Activated naive CD8-positive, alpha-beta T cell treated with anti-CD3 and anti-CD28 coated beads for 36 hours (primary cell): ENCODE measurements at places on chromosomes 1 and 21. TPM values are rescaled to one million over a fixed set of nuclear protein-coding genes. Genes with fewer than 3 reads are reported as not detected.
A peak's percentile ranks its signal among the peaks of the same experiment; 100 is the strongest.

The ETV3L gene
- total RNA-seq = not detected

The EVA1B gene
- 5.3 TPM for total RNA-seq

The GBP1 gene
- total RNA-seq = 141 TPM

The C1QC gene
- total RNA-seq = not detected

The CYP4A11 gene
- not detected for total RNA-seq

The DIO1 gene
- total RNA-seq = not detected

The F13B gene
- total RNA-seq = not detected

The SMCP gene
- total RNA-seq = not detected

- no peak for DNase-seq
- H3K27me3 ChIP-seq = no peaks in the 10 kb centered on the region
- peaks cover 35% of the 10 kb centered on the region for H3K36me3 ChIP-seq
- H3K4me1 ChIP-seq = peaks cover 52% of the 10 kb centered on the region
These were observed 54.0 kb upstream of the BOLA1 start for GRCh38 chr1:149845416-149845815.

DNA sequence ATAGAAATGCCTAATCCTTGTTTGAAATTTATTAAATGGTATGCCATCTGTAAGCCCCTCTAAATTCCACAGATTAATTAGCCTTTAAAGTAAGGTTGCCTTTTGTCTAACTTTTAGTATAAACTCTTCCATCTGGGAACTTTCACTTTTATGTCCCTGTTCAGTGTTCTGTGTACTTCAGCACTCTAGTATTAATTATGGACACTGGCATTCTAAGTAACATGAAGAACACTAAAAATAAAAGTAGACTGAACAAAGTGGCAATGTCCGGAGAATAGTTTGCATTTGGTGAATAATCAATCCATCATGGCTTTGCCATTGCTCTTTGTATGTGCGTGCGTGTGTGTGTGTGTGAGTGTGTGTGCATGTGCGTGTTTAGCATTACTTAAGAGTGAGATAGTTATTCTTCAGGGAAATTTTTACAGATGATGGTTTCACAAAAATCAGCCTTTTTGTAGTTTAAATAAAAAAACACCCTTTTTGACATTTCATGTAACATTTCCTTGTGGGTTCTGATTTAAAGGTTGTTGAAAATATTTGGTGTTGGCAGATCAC is 51.1 kb downstream of the ATF6 start:
- no peak for DNase-seq
- H3K4me1 ChIP-seq = peaks cover 4% of the 10 kb centered on the region
- H3K27ac ChIP-seq = no peak overlapping the region
- H3K36me3 ChIP-seq = peaks cover 30% of the 10 kb centered on the region
- no peaks in the 10 kb centered on the region for H3K27me3 ChIP-seq
- H3K4me3 ChIP-seq = no peak overlapping the region

DNA sequence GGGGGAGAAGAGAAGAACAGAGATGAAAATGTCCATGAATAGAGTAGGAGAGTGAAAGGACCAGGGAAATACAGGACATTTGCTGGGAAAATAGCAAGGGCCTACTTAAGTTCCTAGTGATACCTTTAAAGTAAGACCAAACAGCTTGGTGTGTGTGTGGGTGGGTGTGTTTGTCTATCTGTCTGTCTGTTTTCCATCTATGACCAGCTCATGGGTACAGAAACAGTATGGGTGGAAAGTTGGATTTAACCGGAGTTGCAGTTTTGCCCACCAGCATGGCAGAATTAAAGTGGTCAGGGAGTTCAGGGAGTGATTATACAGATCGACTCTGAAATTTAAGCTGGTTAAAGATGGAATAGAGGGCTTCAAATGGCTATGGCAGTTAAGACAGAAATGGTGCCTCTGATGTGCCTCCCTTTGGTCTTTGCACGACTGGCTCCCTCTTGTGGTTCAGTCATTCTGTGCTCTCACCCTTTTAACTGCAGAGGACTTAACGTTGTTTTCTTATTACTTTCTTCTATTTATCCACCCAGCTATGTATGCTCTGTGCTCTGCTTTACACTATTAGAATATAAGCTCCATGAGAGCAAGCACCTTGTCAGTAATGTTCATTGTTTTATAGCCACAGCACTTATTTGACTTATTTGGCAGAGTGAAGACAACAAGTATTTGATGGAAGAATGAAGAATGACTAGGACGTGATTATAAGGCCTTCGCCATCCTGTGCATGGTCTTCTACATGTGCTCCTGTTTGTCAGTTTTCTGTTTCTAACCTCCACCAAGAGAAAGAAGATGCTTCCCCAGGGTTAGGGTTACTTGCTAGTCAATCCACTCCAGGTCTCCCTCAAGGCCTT is 72.7 kb upstream of the AK4 start:
- no peak overlapping the region for H3K27ac ChIP-seq
- H3K36me3 ChIP-seq = no peaks in the 10 kb centered on the region
- DNase-seq = peak; percentile 55

DNA sequence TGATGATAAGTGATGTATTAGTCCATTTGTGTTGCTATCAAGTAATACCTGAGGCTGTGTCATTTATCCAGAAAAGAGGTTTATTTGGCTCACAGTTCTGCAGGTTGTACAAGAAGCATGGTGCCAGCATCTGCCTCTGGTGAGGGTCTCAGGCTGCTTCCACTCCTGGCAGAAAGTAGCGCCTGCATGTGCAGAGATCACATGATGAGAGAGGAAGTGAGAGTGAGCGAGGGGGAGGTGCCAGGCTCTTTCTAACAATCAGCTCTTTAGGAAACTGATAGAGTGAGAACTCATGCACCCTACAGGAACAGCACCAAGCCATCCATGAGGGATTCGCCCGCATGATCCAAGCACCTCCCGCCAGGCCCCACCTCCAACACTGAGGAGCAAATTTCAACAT is 2.2 kb upstream of the FHAD1 start:
- H3K4me3 ChIP-seq = no peak overlapping the region
- peaks cover 42% of the 10 kb centered on the region for H3K4me1 ChIP-seq
- H3K27me3 ChIP-seq = peaks cover 75% of the 10 kb centered on the region
- no peak for DNase-seq
- peaks cover 27% of the 10 kb centered on the region for H3K36me3 ChIP-seq

GRCh38 chr1:26066857-26067256 is 573 bp downstream of the TRIM63 start:
- H3K4me1 ChIP-seq = no peaks in the 10 kb centered on the region
- H3K27ac ChIP-seq = no peak overlapping the region
- H3K27me3 ChIP-seq = peaks cover 13% of the 10 kb centered on the region
- H3K4me3 ChIP-seq = no peak overlapping the region
- no peak for DNase-seq

GRCh38 chr1:64683419-64683818 is 61.5 kb upstream of the RAVER2 start:
- no peaks in the 10 kb centered on the region for H3K27me3 ChIP-seq
- DNase-seq = no peak
- H3K4me1 ChIP-seq = no peaks in the 10 kb centered on the region
- no peaks in the 10 kb centered on the region for H3K36me3 ChIP-seq

- H3K27me3 ChIP-seq = no peaks in the 10 kb centered on the region
- H3K4me1 ChIP-seq = peaks cover 23% of the 10 kb centered on the region
- DNase-seq = no peak
These were observed 36.8 kb downstream of the AHDC1 start for GRCh38 chr1:27567146-27567526.

- no peaks in the 10 kb centered on the region for H3K36me3 ChIP-seq
- H3K4me3 ChIP-seq = no peak overlapping the region
- no peak for DNase-seq
- H3K27ac ChIP-seq = no peak overlapping the region
These were observed 47.6 kb downstream of the SPSB1 start for GRCh38 chr1:9340172-9340854.

DNA sequence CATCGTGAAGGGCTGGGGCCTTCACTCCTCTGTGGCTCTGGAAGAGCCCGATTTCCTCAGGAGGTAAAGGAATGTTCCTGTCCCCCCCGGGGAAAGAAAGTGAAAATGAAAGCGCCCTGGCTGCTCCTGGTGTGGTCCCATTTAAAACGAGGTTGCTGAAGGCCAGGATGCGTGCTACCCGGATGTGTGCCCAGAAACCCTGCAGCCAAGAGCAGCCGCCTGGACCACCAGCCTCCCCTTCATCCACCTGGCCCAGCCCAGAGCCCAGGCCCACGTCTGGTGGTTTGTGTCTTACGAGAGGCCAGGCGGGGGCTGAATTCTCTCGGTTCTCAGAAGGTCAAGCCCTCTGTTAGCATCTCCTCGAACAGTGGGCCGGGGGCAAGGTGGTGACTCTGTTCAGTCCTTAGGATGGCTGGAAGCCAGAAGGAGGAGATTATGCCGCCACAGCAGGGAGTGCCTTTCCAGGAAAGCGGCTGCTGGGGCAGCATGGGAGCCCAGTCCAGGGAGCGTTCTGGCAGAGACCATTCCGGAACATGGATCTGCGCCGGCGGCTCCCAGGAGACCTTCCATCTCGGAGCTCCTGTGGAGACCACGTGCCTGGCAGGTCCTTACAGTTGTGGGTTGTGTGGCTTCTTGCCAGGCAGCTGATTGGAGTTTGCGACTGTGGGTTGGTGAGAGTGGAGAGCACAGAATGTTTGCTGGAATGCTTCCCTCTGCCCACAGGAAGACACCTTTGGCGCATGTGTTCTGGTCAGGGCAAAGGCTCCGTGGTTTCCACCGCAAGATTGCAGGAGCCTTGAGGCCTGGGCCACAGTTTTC is 1.4 kb downstream of the GUK1 start:
- peaks cover 30% of the 10 kb centered on the region for H3K36me3 ChIP-seq
- peak overlapping the region; percentile 99 for H3K27ac ChIP-seq
- peaks cover 30% of the 10 kb centered on the region for H3K4me1 ChIP-seq

- no peaks in the 10 kb centered on the region for H3K36me3 ChIP-seq
- no peak for DNase-seq
- no peaks in the 10 kb centered on the region for H3K4me1 ChIP-seq
- no peak overlapping the region for H3K4me3 ChIP-seq
- no peaks in the 10 kb centered on the region for H3K27me3 ChIP-seq
These were observed 119.7 kb upstream of the ZNF648 start for GRCh38 chr1:182181167-182181572.

GRCh38 chr1:213826891-213827290 is 160.9 kb upstream of the PROX1 start:
- no peak overlapping the region for H3K4me3 ChIP-seq
- no peak for DNase-seq
- H3K27me3 ChIP-seq = no peaks in the 10 kb centered on the region
- no peak overlapping the region for H3K27ac ChIP-seq
- no peaks in the 10 kb centered on the region for H3K36me3 ChIP-seq

DNA sequence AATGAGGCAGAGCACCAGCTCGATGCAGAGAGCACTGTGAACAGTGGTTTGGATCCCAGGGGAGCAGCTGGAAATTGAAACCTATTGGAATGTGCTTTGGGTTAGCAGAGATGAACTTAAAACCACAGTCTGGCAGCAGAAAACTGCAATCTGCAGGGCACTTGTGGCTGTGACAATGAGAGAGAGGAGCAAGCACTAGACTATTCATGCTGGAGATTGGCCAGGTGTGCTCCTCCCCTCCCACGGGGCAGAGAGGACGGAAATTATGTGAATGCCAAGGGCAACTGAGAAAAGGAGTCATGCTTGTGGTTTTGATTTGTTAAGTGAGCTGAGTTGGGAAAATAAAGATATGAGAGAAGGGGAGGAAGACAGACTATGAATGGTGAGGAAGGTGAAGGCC is 38.1 kb downstream of the HSD3B2 start:
- H3K4me1 ChIP-seq = peaks cover 3% of the 10 kb centered on the region
- no peaks in the 10 kb centered on the region for H3K36me3 ChIP-seq
- DNase-seq = peak; percentile 31
- H3K27me3 ChIP-seq = peaks cover 3% of the 10 kb centered on the region

DNA sequence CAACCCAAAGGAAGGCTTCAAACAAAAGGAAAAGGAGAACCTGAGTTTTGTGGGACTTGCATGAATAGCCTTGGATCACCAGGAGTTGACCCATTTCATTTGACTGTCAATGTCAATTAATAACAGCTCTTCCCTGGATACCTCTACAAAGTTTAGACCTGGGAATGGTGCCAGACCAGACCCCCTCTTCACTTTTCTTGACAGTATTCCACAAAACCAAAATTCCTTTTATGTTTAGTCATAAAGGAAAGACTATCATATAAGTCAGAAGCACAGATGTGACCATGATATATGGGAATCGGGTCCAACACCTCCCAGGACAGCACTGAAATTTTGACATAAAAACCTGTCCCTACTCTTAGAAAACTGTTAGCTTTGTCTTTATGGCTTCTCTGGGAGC is 191.8 kb downstream of the LYPLAL1 start:
- no peak overlapping the region for H3K27ac ChIP-seq
- no peaks in the 10 kb centered on the region for H3K4me1 ChIP-seq
- no peaks in the 10 kb centered on the region for H3K36me3 ChIP-seq
- DNase-seq = no peak
- no peaks in the 10 kb centered on the region for H3K27me3 ChIP-seq

GRCh38 chr1:56561227-56562019 is 17.9 kb downstream of the PLPP3 start:
- no peak for DNase-seq
- H3K27ac ChIP-seq = no peak overlapping the region
- no peaks in the 10 kb centered on the region for H3K27me3 ChIP-seq
- no peak overlapping the region for H3K4me3 ChIP-seq
- no peaks in the 10 kb centered on the region for H3K4me1 ChIP-seq

DNA sequence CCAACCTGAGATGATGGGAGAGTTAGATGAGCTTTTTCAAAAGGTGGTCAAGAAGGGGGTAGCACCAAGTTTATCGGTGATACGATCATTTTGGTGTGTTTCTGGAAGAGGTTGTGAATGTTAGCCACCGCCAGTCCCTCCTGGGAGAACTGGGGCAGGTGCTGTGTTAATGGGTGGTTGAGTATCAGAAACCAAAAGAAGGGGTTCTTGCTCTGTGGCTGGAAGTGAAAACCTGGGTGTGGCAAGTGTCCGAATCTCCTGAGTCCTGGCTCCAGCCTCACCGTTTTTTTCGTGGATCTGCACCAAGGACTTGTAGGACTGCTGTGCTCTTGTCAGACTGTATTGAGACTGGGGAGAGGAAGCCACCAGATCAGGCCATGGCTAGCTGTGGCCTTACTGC is 7.8 kb downstream of the UBE2Q1 start:
- no peak overlapping the region for H3K4me3 ChIP-seq
- peaks cover 25% of the 10 kb centered on the region for H3K36me3 ChIP-seq
- H3K27me3 ChIP-seq = no peaks in the 10 kb centered on the region
- H3K27ac ChIP-seq = no peak overlapping the region

DNA sequence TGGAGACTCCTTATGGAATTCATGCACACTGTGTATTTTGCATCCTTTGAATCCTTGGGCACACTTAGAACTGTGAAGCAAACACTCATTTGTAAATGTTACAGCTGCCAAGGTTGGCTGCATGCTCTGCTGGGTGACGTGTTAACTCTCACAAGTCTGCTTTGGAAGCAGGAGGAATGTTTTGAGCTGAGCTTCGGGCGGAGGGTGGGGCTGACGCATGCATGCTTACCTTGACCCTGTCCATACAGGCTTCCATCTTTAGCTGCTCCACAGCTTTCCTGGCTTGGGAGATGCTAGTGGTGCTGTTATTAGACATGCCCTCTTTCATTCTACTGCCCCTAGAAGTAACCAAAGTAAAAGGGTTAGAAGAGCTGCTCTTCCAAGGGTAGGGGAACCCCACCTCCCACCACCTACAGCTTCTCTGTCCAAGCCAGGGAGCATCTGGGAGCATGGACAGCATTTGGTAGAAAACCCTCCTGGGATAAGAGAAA is 66.0 kb downstream of the GNG4 start:
- no peak for DNase-seq
- no peaks in the 10 kb centered on the region for H3K4me1 ChIP-seq
- H3K27ac ChIP-seq = no peak overlapping the region
- H3K36me3 ChIP-seq = no peaks in the 10 kb centered on the region
- no peak overlapping the region for H3K4me3 ChIP-seq
- peaks cover 15% of the 10 kb centered on the region for H3K27me3 ChIP-seq

- no peaks in the 10 kb centered on the region for H3K36me3 ChIP-seq
- no peaks in the 10 kb centered on the region for H3K27me3 ChIP-seq
- H3K4me3 ChIP-seq = no peak overlapping the region
- no peak for DNase-seq
- H3K27ac ChIP-seq = no peak overlapping the region
These were observed 102.0 kb downstream of the DIRAS3 start for GRCh38 chr1:67948151-67949080.
